CD4-positive, alpha-beta T cell treated with Interleukin-1 beta for 1 hour (primary cell): ENCODE measurements at places on chromosomes 4 and X.

- DNase-seq: no peak
Observed at GRCh38 chr4:184732126-184732525, 1.8 kb downstream of the CENPU start.

GRCh38 chr4:150828159-150828558 lies 186.9 kb downstream of the LRBA start:
- DNase-seq: peak; percentile 59

- no peak for DNase-seq
Observed at GRCh38 chrX:148865277-148866210, 365.1 kb downstream of the AFF2 start.

DNA sequence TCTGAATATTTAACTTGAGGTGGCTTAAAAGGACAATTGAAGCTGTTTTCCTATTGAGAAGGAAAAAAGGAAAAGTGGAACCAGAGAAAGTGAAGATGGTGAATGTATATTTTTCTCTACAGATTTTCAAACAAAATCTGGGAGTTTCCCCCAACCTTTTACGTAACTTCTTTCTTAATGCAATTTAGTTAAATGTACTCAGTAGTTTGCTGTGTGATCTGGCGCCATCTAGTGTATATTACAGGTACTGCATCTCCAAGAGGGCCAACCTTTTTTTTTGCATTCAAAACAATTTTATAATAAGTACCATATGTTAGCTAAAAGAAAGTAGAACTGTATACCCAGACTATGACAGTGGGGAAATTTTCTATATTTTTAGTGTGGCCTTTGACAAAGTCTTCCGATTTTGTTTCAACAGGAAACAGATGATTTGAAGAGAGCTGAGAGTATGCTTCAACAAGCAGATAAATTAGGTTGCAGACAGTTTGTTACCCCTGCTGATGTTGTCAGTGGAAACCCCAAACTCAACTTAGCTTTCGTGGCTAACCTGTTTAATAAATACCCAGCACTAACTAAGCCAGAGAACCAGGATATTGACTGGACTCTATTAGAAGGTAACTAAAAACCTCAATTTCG lies 82.0 kb downstream of the PLS3 start:
- peak; percentile 25 for DNase-seq

DNA sequence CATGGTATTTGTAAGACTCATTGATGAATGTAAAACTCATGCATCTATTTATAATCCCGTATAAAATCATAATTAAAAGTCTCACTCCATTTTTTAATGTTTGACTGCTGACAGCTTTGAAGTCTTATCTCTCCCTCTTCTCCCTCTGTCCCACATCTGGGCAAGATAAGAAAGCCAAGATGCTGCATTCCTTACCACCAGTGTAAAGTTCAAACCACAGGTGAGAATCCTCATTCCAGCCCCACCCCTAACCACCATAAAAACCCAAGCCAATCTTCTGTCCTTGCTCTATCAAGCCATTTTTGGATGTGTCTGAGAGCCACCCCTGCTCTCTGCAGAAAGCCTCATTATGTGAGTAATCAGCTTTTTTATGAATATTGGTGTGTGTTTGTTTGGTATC lies 59.3 kb upstream of the MAGED1 start:
- DNase-seq: no peak

GRCh38 chr4:143399113-143399949 lies 62.7 kb downstream of the GAB1 start:
- peak; percentile 38 for DNase-seq

DNA sequence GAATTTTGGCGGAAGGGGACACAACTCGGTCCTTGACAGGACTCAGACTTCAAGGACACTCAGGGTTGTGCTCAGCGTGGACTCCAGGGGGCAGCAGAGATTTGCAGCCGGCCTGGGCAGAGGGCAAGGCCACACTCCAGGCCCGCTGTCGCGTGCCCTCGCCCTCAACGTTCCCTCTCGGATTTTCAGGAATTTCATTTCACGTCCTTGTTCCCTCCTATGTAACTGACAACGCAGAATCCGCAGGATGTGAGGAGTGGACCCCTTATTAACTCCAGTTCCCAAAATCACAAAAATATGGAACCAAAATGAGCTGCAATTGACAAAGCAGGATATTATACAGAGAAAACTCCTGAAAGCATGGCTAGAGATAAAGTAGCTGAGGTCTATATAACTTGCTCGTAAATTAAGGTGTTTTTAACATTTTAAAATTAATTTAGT lies 21.0 kb upstream of the DCTD start:
- peak; percentile 61 for DNase-seq

- peak; percentile 2 for DNase-seq
Observed at GRCh38 chr4:121898150-121898549, 27.9 kb upstream of the BBS7 start.

GRCh38 chrX:111319451-111319850 lies 49.2 kb upstream of the CAPN6 start:
- DNase-seq: no peak

- DNase-seq: no peak
Observed at GRCh38 chrX:9765072-9765736, 443 bp downstream of the GPR143 start.

DNA sequence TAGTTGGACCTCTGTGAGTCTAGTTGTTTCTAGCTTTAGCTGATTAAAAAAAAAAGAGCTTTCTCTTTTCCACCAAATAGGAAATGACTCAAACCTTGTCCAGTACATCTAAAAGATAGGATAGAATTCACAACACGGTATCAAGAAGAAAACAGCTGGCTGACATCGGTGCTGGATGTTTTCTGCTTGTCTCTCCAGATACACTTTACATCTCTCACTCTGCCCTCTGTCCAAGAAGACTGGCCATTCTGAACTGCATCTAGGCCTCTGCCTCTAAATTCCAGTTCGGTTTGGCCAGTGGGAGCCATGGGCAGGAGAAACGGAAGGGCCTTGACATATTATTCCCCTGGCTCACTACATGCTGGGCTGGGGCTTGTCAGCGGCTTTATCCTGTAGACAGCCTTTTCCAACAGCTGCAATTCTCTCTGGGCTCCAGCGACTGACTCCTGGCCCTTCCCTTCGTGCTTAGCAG lies 57.3 kb upstream of the SHISA3 start:
- DNase-seq: no peak

- no peak for DNase-seq
Observed at GRCh38 chr4:20395160-20395773, 143.6 kb downstream of the SLIT2 start.

DNA sequence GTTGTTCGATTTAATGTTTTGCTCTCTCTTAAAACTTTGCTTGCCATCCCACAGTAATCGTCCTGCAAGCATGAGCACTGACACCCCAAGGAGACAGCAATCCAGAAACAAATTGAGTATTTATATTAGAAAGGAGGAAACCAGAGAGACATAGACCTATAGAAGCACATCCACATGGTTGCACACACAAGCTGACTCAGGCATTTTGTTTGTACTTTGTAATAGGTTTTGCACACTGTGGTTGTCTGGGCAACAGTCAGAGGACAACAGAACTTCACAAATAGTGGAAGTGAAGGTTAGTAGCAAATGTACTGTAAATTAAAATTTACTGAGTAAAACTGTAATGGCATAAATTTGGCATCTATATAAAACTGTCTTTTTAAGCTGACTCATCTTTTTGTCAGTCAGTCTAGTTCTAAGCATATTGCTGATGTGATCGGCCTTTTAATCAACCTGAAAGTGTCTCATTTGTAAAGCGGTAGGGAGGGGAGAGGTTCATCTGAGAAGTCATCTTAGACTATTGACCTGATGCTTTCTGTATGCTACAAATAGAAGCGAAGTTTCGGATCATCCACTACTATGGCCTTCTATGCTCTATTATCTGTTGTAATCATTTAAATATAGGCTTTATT lies 1624.7 kb downstream of the ARAP2 start:
- no peak for DNase-seq

DNA sequence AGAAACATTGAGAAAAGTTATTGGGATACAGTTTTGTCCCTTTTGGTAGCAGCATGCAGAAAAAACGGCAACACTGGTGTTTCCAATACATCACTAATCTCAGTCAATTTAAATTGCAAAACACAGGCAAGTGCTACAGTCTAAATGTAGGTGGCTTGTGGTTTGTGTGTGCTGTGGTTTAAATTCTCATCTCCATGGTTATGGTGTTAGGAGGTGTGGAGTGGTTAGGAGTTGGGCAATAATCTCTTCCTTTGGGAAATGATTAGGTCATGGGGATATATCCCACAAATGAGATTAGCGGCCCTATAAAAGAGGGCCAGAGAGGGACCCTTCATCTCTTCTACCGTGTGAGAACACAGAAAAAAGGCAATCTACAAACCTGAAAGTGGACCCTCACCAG lies 1344.3 kb downstream of the ADGRL3 start:
- DNase-seq: no peak

DNA sequence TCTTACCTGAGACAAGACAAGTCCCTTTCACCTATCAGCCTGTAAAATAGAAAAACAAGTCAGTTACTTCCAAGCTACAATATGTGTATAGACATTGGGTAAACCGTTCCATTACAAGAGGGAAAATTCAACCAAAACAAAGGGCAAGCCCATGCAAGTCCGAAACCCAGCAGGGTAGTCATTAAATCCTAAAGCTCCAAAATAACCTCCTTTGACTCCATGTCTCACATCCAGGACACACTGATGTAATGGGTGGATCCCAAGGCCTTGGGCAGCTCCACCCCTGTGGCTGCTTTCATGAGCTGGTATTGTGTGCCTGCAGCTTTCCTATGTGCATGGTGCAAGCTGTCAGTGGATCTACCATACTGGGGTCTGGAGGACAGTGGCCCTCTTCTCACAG lies 14.7 kb upstream of the FAM47B start:
- DNase-seq: no peak

DNA sequence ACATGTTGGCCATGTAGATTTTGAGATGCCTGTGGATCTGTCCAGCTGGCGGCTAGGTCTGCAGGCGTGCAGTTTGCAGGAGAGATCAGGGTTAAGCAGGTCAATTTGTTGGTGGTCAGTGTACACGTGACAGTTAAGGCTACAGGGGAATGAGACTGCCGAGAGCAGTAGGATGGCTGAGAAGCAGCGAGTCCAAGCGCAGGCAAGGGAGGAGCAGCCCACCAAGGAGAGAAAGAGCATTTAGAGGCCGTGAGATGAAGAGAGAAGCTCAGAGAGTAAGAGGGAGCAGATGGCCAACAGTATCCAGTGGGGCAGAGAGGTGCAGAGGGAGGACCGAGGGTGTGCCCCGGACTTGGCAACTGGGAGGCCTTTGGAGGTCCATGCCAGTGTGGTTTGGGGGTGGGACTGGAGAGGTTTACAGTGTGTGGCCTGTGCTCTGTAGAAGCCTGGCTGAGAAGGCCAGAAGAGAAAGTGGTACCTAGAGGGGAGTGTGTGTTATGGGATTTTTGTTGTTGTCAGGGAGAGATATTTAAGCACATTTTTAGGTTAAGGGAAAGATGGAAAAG lies 18.4 kb downstream of the SNX25 start:
- no peak for DNase-seq

GRCh38 chr4:158681629-158682028 lies 9.5 kb downstream of the ETFDH start:
- DNase-seq: no peak

- DNase-seq: peak; percentile 23
Observed at GRCh38 chrX:133921764-133922389, 63.5 kb downstream of the GPC3 start.

DNA sequence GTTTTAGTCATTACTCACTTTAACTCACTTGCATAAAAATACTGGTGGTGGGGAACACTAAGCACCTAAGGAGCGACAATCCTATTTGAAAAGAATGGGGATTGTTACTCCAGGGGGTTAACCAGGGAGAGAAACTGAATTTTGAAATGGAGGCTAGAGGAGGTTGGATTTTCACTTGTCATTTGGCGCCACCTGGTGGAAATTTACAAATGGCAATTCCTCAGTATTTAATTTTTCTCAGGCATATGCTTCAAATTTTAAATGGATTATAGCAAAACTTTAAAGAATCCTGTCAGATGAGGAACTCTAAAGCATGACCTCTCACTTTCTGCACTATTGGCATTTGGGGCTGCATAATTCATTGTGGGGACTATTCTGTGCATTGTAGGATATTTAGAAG lies 2.7 kb upstream of the GEMIN8 start:
- DNase-seq: peak; percentile 49

GRCh38 chr4:113831457-113831856 lies 69.9 kb upstream of the CAMK2D start:
- no peak for DNase-seq
